Fibroblast of skin of left biceps (primary cell): ENCODE measurements at places on chromosomes 11 and 22.

DNA sequence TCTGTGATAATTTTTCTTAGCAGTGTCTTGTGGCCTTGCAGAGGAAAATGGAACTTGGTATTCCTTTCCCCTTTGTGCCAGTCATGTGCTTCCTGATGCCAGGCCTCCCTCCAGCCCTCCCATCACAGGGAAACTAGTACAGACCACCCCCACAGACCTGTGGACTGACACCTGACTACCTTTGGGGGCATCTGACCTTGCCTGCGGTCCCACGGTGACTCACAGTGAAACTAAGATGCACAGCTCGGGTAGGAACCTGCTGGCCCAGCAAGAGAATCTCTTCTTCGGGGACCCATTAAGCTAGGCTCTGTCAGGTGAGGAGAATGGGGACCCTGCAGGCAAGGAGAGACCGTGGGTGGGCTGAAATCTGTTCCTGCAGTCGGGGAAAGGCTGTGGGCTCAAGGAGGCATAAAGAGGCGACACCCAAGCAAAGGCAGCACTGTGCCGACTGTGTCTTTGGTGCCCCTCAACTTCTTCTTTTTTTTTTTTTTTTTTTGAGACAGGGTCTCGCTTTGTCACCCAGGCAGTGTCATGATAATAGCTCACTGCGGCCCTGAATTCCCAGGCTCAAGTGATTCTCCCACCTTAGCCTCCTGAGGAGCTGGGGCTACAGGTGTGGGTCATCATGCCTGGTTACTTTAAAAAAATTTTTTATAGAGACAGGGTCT lies 20.8 kb upstream of the PEX26 start:
- no peak for DNase-seq

GRCh38 chr11:134800130-134800529 lies 388.1 kb upstream of the B3GAT1 start:
- DNase-seq, result no peak

DNA sequence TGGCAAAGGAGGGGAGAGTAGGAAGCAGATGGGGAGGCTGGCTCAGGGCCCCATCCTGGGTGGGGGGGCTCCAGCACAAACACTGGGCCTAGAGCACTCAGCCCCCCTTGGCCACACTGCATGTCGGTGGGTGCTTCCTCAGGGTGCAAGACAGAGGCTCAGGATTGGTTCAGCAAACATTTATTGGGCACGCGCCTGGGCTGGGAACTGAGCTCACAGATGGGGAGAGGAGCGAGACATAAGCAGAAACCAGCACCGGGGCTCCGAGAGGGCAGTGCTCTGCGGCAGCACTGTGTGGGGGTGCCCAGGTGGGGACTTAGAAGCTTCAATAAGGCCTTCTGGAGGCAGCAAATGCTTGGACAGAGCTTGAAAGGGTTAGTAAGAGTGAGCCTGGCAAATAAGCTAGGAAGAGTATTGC lies 12.1 kb upstream of the EHD1 start:
- DNase-seq, result no peak

- no peak for DNase-seq
Observed at GRCh38 chr22:49208004-49208402, 619.7 kb downstream of the BRD1 start.

DNA sequence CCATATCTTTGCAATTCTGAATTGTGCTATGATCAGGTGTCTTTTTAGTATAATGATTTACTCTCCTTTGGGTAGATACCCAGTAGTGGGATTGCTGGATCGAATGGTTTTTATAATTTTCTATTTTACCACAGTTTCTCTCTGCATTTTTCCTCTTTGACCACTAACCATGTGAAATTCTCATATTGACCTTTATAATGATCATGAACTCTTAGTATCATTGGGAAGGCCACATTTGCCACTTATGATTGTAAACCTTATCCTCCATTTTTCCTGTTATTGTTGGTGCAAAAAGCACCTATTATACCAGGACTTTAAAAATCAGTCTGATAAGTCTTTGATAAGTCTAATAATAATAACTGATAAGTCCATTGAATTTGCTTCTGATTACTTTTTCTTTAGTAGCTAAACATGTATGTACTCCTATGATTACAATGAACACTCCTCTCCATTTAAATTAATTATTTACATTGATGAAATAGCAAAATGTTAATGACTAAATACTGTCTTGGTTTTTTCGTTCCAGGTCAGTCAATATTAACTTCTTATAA lies 9.6 kb downstream of the NEAT1 start:
- DNase-seq, result no peak

DNA sequence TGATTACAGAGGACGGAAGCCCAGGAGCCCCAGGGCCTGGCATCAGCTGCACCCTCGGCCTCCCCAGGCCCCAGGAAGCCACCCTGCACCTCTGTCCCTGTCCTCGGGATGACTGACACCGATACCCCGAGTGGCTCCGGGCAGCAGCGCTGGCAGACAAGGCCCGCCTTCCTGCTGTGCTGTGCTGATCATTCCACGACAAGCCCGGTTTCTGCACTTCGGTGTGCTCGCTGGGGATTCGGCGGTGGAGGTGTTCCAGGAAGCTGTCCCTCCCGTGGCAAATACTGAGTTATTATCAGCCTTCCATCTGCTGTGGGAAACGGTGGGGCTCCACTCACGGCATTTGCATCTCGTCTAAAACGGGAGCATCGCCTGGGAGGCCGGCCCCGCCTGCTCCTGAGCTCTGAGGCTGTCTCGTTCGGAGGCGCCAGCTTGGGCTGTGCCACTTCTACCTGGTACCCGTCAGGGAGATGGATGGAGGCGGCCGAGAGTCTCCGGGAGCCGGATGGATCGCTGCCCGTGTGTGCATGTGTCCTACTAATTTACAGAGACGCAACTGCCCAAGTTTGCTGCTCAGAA lies 506.1 kb downstream of the BRD1 start:
- no peak for DNase-seq

DNA sequence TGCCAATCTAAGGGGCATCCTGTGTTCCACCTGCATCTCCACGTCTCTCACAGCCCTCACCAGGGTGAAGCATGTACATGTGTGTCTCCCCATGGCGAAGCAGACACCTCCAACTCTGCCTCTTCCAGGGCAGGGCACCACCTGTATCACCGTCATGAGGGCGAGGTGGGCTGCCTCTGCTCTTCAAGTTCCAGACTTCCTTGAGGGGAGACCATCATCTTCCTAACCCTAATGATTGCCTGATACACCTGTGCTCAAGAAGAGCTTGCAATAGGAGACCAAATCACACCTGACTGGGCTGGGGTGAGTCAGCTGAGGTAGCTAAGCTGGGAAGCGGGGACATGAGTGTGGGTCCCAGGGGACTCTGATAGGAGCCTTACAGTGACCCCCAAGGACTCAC lies 43.7 kb downstream of the GAB4 start:
- no peak for DNase-seq

DNA sequence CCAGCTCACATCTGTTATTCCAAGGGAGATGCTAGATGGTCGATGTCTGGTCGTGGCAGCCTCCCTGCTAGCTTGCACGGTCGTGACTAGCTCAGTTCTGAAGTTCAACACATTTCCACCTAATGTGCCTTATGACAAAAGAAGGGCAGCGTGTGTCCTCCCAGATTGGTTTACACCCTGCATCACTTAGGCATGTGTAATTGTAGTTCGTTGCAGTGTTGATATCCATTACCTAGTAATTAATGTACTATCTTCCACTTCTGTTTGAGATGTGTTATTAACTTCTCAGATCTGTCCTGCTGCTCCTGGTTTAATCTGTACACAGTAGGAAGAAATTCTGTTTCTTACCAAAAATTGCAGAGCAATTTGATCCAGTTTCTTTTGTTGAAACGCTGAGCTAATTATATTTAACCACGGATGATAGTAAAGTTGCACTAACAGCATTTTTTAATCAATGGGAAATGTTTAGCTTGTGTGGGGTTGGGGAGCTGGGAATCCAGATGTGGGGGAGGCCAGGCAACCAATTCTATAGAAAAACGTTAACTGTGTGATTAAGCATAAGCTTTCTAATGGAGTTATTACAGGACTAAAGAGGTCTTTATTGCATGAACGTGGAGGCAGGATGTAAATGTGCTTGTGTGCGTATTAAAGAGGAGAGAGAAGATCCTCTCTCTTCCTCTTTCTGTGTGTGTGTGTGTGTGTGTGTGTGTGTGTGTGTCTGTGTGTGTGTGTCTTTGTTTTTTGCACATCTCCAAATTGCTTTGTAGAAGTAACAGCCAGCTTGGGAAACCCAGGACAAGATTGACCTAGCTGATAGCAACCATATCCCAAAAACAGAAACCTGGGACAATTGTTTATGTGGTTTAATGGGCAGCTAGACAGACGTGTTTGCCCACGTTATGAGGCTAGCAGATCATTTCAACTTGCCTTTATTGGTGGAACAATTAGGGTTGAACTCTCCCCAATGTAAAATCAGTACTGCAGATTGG lies 145.7 kb upstream of the TTC12 start:
- no peak for DNase-seq

DNA sequence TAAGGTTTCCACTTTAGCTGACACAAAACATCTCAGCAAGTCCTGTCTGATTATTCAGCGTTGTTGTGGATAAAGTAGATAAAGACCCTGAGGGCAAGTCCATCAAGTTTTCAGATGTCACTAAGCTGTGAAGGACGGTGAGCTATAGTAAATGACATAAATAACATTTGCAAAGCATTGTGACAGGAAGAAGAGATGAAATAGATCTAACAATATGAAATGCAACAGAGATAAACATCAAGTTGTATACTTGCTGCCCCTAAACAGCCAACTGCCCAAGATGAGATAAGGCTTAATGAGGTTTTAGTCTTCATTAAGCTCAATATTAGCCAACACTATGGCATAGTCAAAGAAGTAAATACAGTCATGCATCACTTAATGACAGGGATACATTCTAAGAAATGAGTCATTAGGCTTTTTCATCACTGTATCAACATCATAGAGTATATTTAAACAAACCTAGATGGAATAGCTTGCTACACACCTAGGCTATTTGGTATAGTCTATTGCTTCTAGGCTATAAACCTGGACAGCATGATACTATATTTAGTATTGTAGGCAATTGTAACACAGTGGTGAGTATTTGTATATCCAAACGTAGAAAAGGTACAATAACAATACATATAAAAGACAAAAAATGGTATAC lies 625.1 kb upstream of the ANO5 start:
- DNase-seq, result no peak

DNA sequence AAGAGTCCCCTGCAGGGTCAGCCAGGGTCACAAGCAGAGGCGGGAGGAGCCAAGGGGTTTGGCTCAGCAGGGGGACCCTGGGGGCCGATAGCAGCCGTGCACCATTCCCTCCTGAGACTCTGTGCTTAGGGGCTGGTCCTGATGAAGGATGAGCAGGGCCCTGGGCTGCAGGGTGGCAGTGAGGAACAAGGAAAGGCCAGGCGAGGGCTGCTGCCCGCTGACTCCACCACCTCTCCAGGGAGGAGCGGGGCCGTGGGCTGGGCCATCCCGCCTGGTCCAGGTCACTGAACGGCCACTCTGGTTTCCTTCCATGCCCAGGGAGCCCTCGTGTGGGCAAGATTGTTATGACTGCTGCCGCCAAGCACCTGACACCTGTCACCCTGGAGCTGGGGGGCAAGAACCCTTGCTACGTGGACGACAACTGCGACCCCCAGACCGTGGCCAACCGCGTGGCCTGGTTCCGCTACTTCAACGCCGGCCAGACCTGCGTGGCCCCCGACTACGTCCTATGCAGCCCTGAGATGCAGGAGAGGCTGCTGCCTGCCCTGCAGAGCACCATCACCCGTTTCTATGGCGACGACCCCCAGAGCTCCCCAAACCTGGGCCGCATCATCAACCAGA lies 9.2 kb upstream of the NDUFS8 start:
- DNase-seq, result no peak

DNA sequence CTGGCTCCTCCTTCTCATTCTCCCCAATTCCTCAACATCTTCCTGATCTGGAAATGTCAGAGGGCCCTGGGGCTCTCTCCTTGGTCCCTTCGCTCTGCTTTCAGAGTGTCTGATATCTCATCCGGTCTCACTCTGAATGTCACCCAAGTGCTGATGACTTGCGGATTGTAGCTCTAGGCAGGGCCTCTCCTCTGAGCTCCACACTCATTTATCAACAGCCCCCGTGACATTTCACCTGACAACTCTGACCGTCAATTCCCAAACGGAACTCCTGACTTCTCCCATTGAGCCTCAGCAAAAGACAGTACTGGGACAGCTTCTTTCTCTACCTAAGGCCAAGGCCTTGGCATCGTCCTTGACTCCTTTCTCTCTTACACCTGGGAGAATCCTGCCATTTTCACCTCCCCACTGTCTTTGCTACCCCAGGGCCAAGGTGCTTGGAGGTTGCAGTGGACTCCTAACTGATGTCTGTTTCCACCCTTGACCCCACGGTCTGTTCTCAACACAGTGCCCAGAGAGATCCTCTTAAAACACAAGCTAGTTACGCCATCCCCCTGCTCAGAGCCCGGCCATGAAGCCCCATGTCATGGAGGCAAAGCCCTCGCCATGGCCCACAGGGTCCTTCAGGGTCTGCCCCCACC lies 57.5 kb upstream of the THY1 start:
- no peak for DNase-seq

DNA sequence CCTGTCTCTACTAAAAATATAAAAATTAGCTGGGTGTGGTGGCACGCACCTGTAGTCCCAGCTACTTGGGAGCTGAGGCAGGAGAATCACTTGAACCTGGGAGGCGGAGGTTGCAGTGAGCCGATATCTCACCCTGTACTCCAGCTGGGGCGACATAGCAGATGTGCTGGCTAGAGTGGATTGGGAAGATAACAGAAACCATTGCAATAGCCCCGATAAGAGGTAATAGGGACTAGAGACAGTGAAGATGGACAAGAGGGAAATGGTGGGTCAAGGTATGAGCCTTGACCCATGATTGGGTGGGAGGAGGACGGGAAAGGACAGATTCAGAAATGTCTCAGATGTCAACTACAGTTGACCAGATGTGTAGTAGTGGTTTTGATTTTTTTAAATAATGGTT lies 6.1 kb downstream of the SWAP70 start:
- no peak for DNase-seq

DNA sequence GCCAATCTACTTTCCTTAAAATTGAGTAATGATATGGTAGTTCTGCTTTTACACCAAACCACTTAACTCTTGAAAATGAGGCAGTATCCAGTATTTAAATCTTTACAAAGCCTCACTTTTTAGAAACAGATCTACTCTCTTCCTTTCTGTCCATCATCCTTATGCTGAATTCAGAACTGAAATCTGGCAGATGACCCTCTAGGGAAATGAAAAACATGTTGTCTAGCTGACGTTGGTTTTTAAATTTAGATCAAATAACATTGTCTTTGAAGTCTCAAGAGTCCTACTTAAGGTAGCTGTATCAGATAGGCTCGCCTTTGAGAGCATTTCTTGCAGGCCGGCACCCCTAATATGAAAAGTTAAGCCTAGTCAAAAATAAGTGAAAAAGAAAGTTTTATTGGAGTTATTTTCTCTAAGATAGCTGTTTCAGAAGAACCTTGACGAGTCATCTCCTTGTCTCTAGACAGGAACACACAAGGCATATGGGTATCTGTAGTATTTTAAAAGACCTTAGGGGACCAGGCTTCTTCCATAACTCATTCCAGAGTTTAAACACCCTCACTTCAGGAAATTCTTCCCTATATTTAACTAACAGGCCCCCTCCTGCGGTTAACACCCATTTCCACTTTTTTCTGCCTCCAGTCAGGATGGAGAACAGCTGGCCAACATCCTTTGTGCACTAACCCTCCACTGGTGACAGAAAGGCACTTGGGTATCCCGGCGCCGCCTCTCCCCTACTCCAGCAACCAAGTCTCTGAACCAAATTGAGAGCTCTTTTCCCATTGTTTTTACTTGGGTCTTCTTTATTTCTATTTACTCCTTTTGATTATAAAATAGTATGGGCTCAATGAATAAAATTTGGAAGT lies 81.2 kb downstream of the WNT11 start:
- no peak for DNase-seq
